AG04449 (cell line): ENCODE measurements at places on chromosomes 11 and 22.

GRCh38 chr22:35928285-35928798 is 100.3 kb downstream of the RBFOX2 start:
- no peak for DNase-seq

DNA sequence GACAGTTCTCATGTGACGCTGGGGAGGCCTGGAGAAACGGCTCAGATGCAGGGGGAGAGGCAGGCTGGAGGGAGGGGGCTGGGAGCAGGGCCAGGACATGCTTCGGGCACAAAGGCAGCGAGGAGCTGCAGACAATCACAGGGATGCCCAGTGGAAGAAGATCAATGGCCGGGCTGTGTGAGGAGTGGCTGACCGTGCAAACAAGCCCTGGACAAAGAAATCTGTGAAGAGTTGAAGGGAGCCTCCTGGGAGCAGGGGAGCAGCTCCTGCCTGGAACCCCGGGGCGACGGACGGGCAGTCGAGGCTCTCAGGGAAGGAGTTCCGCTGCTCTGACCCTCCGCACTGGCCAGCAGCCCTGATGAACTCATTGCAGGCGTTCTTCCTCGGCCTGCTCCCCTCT is 126.7 kb upstream of the B3GAT1 start:
- DNase-seq = no peak

DNA sequence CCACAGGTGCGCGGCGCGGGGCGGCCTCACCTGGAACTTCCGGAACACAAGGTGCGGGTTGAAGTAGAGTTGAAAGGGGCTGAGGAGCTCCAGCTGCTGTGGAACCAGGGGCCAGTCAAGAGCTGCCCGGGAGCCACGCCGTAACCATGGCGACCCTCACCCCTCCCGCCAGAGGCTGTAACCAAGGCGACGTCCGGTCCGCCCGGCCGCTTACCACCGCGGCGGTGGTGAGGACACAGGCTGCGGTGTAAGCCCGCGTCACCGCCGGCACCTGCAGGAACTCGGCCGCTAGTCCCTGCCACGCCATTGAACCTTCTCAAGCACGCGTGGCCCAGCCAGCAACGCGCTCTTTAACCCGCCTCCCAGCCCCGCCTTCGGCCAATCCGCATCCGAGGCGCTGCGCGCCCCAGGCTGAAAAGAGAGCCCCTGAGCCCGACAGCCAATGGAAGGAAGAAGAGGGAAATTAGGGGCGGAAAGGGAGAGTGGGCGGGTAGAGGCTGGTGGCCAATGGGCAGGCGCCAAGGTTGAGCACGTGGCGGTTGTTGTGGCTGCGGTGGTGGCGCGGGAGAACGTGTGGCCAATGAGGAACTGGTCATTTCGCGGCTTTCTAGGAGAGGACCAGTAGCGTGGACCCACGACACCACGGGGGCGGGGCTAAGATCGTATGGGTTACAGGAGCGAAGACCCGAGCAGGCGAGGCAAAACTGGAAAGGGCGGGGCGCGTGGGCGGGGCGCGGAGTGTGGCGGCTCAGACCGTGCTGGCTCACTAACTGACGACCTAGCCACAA is at the start of gene DERL3:
Gene DERL3 (minus strand): TSS at position 326 of the 788 bp plus-strand sequence. CDS start 19 bp downstream, at position 307.
- peak; percentile 46 for DNase-seq

GRCh38 chr22:30856741-30857502 is 111.7 kb downstream of the MORC2 start:
- DNase-seq = no peak

GRCh38 chr11:17650127-17650911 is 69.1 kb upstream of the MYOD1 start:
- DNase-seq = no peak

- DNase-seq = no peak
These were observed 328.5 kb upstream of the PLET1 start for GRCh38 chr11:112589155-112589554.

GRCh38 chr11:8101421-8101820 is 20.4 kb downstream of the TUB start:
- DNase-seq = no peak

DNA sequence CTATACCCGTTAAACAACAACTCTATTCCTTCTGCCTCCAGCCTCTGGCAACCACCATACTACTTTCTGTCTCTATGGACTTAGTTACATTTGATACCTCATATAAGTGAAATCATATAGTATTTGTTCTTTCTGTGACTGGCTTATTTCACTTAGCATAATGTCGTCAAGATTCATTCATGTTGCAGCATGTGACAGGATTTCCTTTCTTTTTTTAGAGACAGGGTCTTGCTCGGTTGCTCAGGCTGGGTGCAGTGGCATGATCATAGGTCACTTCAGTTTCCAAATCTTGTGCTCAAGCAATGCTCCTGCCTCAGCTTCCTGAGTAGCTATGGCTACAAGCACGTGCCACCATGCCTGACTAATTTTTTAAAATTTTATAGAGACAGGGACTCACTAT is 29.4 kb upstream of the SORL1 start:
- DNase-seq = no peak

DNA sequence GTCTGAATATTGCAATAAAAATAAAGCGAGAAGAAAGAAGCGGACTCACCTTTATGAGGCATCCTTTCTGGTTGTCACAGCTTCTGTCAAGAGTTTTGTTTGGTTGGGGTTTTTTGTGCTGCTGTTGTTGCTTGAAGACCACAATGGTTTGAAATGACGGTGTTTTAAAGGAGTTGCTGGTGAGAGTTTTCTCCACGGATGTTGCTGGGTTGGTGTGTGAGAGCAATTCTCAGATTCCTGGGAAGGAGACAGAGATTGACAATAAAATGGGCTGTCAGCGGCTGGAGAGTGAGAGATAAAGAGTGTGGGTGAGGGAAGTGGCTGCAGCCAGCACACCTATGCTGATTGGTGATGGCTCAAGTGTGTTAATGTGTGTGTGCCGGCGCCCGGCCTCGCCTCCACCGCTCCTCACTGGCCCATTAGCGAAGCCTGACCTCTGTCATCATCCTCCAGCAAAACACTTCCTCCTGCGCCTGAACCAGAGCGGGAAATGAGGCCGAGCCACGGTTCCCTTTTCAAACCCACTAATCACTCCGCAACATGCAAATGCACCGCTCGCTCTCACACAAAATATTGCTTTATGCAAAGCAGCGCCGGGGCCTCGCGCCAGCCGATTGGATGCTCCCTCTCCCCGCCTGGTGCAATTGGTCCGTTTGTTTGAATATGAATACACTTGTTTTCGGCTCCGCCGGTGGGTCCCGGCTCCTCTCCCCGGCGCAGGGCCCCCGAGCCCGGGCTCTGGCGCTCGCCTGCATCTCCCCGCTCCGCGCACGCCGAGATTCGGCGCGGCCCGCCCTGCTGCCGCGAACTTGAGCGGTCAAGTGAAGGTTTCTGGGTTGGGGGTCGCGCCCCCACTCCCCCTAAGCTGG is at the start of gene PAX6:
Gene PAX6 (minus strand): TSS at position 544 of the 869 bp plus-strand sequence. CDS start 4,911 bp downstream, outside the sequence.
- no peak for DNase-seq

DNA sequence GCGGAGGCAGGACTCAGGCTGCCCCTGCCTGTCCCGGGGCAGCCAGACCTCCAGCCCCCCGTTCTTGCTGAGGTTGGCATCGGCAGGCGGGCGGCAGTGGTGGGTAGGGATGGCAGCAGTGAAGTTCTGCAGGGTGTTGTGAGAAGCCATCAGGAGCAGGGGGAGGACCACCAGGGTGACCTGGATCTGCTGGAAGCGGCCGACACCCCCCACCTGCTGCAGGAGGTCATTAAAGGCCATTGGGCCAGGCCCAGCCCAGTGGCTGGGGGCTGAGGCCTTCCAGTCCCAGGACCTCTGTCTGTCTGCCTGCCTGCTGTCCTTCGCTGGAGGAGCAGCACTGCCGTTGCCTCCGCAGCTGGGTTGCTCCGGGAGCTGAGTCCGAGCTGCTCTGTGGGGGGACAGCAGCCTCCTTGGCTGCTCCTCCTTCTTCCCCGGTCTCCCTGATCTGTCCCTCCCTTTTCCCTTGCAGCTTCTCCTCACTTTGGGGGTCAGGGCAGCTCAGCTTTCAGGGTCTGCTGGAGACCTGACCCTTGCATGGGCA is at the start of gene SLC22A6:
Gene SLC22A6 (minus strand): TSS at position 517 of the 541 bp plus-strand sequence. CDS start 277 bp downstream, at position 240.
- DNase-seq = no peak

DNA sequence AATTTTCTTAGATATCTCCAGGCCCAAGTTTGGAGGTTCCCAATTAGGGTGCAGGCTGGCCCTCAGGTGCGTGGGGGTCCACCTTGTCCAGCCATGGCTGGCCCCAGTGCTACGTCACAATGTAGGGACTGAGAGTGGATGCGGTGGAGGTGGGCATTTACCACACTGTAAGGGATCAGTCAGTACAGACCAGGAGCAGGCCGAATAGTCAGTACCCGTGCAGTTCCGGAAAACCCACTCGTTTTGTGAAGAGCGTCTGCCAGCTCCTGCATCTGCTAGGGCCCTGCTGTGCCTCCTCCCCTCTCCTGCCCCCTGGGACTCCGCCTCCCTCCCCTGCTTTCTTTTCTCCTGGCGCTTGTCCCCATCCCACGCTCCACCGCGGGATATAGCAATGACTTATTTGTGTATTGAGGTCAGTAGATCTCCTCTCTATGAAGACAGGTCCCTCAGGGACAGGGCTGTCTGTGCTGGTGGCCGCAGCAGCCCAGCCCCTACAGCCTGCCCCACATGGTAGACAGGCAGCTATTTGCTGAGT is 50.4 kb upstream of the SEPTIN5 start:
- peak; percentile 31 for DNase-seq

- DNase-seq = no peak
These were observed 35.1 kb downstream of the THOC5 start for GRCh38 chr22:29518427-29518826.

- DNase-seq = no peak
These were observed 21.6 kb downstream of the ARVCF start for GRCh38 chr22:19994851-19995610.

GRCh38 chr11:44936525-44936924 is 14.2 kb downstream of the TP53I11 start:
- peak; percentile 12 for DNase-seq

DNA sequence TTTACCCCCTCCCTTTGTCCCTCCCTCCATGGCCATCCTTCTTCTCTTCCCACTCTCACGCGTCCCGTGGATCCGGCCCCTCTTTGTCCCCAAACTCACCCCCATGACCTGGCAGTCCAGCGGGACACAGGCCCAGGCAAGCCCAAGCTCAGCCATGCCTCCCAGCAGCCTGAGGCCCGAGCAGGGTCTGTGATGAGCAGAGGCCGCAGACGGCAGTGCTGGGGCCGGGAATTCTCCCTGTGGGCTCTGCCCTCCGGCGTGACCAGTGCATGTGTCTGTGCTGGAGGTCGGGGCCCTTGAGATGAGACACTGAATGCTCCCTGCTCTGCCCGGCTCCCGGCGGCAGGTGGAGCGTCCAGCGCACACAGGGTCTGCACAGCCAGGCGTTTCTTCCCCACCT is 237.9 kb downstream of the BRD1 start:
- no peak for DNase-seq

DNA sequence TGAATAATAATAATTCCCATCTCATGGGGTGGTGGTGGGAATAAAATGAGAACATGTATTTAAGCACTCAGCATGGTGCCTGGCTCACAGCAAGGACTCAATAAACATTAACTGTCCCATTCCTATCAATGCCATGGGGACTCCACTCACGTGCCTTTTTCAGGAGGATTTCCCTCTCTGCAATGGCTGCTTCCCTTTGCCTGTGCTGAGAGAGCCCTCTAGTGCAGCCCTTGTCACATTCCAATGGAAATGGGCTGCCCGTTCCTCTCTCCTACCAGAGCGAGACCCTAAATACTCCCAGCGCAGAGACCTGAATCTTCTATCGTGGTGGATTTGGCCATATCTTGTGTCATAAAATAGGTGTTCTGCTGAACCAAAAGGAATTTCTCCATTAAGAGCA is 621.5 kb upstream of the B3GAT1 start:
- DNase-seq = no peak

DNA sequence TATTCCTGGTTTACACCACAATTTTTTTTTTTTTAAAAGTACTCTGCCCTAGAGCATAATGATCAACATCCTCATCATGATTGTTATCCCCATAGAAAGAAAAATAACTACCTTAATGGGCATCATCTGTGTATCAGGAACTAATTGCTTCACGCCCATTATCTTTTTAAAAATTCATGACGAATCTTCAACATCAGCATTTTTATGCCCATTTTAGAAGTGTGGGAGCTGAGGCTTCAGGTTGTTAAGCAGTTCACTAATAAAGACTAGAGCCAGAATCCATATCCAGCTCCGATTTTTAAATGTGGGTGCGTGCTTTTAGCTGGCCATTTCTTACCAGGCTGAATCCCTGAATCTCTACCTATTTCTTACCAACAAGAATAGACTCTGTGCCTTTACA is 92.9 kb upstream of the KCNA4 start:
- no peak for DNase-seq

DNA sequence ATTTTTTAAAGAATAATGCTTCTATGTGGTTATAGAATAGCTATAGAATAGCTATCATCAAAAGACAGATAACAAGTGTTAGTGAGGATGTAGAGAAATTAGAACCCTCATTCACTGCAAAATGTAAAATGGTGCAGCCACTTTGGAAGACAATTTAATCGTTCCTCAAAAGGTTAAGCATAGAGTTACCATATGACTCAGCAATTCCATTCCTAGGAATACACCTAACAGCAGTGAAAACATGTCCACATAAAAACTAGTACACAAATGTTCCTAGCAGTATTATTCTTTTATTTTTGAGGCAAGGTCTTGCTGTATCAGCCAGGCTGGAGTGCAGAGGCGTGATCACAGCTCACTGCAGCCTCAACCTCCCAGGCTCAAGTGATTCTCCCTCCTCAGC is 34.0 kb downstream of the RTL6 start:
- no peak for DNase-seq

- DNase-seq = no peak
These were observed 34.5 kb downstream of the CTSC start for GRCh38 chr11:88303037-88303436.

DNA sequence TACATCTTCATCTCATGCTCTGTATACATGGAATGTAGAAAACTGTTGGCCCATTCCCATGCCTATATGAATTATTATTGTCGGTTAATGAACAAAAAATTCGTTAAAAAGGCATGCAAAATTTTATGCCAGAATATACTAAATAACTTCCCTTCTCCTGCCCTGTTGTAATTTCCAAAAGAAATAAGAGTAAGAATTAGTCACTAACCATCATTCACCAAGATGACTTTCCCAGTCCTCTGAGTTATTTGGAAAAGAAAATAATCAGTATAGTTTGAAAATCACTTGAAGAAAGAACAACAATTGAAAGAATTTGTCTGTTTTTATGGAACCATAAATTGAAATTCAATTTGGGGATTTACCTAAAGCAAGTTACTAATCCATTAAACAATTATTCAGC is 1149.1 kb upstream of the RAG2 start:
- peak; percentile 3 for DNase-seq

GRCh38 chr22:38755911-38756532 is at the start of gene SUN2:
Gene SUN2, minus strand, starts transcription at chr22:38755998. Its CDS starts 3,370 bp downstream, at chr22:38752628.
- DNase-seq = no peak
